ENCODE measurements at places on chromosomes 5 and 9. TPM values are rescaled to one million over a fixed set of nuclear protein-coding genes. Genes with fewer than 3 reads are reported as not detected.
A peak's percentile ranks its signal among the peaks of the same experiment; 100 is the strongest.

DNA sequence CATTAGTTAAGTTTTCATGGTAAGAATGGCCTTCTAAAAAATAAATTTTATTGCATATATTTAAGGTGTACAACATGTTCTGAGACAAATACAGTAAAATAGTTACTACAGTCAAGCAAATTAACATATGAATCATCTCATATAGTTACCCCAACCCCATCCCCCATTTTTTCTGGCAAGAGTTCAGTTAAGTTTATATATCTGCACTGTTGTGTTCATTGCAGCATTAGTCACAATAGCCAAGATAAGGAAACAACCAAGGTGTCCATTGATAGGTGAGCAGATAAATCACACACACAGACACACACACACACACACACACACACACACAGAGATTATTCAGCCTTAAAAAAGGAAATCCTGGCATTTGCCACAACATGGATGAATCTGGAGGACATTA, 37.2 kb upstream of the OTULIN start:
- DNase-seq, result peak; percentile 16

GRCh38 chr5:122478741-122479442, 166.9 kb downstream of the SNCAIP start:
- peak; percentile 84 for DNase-seq

DNA sequence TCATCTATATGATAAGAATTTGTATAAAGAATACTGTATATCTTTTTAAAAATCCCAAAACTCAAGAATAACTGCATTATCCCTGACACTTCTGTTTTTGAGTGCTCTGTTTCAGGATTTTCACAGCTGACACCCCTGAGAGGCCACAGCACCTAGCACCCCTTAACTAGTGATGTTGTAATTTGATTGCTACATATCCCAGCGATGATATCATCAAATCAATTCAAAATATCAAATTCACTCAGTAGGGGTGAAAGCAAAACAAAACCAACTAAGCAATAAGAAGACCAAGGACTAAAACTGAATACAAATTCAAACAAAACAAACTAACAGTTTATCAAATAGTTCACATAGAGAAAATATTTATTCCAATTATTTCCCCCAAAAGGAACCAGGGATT, 184.3 kb downstream of the MCTP1 start:
- peak; percentile 6 for DNase-seq

- DNase-seq, result no peak
These were observed 191.0 kb downstream of the TARS1 start for GRCh38 chr5:33631786-33632185.

- DNase-seq, result no peak
These were observed 33.8 kb upstream of the FYB1 start for GRCh38 chr5:39253196-39253595.

- no peak for DNase-seq
These were observed 7.9 kb downstream of the NACC2 start for GRCh38 chr9:136086951-136087740.

DNA sequence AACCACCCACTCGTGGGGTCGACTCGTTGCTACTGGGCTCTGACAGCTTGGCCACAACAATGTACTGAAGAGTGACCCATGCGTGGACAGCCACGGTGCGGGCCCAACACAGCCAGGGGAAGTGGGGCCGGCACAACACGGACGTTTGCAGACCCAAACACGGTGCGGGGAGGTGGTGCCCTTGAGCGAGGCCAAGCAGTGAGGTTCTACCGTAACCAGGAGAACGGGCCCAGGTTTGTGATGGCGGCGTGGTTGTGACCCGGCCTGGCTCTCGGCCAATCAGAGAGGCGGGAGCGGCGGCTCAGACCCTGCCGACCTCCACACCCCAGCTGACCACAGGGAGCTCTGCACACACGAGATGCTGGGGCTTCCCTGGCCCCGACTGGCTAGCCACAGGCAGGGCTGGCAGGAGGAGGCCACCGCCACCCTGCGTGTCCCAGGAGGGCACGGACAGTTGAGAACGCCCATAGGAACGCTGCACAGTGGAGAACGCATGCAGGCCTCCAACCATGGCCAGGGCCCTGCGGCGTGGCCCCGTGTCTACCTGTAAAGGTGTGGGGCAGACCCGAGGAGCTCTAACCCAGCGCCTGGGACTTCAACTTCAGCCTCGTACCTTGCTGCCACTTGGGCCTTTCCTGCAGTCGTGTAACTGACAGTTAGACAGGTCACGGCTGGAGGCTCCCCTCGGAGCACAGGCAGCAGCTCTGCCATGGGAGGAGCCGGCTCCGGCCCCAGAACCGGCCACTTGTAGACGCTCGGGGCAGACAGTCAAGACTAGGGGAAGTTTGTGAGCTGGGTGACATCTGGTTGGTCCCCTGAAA, 13.7 kb downstream of the BRD3 start:
- DNase-seq, result no peak

DNA sequence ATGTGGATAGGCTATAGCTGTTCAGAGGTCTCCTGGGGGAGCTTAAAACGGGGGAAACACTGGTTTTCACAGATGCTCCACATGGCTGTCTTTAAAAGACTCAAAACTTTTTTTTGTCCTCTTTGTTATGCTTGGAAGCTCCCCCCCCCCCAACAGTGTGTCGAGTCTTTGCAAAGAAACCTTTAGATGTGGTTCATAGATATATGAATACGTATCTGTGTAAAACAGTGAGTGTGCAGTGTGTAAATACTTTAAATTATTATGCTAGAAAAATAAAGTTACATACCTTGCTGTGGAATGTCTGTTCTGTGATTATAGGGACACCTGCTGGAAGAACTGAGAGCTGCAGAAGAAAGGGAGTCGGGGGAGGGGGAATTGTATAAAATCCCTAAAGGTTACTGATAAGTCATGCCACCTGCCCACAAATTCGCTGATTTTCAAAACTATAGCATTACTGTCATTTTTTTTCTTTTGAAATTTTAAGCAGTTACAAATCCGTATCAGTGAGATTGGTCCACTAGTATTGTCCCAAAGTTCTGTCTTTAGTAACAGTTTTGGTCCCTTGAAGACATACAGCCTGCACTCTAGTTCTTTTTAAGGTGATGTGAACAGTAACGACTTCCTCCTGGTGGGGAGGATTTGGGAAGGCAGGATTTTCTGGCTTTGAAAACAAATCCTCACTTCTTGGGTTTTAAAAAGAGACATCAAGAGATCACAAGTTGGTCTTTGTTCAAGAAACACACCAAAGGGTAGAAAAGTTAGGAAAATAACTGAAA, 22.9 kb downstream of the RGMB start:
- no peak for DNase-seq

DNA sequence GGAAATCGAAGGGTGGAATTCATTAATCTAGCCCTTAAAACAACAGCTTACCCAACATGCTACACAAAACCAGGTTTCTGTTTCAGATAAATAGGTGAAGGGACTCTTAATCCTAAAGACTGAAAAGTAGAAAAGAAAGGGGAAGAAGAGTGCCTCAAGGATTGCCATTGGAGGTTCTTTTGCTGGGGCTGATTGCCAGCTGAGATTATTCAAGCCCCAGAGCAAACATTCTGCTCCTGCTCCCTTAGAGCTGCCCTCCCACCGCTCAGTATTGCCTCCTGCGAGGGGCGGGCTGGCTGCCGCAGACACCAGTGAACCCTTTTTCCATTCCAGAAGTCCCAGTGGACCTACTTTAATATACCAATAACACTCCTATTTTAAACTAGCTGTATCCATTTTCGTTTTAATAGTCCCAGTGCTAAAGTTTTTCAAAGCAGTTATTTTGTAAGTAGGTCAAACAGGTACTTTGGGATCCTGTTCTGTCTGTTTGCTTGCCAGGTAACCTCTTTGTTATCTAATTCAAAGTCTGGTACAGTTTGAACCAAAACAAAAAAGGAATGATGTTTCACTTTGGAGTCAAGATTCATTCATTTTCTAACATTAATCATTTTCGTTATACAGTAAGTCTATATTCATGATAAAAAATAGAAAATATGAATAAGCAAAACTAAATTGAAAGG, 38.6 kb downstream of the HMGCS1 start:
- DNase-seq, result no peak

GRCh38 chr5:38660194-38660668, 103.8 kb upstream of the LIFR start:
- no peak for DNase-seq

DNA sequence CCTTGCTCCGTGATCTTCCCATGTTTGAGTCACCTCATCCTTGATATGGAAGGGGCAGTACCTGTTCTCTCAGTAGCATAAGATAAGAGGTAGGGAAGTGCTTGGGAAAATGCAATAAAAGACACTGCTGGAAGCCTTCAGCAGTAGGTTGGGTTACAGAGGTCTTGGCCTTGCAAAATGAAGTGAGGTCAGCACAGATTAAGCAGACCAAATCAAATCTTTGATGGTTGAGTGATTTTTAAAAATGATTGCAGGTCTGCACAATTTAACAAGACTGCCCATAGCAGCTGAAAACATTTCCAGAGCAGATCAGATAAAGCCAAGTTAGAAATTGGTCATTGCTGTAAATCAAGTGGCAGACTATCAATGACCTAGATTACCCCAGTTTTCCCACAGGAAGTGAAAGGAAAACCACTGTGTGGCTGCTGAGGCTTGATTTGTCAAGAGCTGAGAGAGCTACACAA, 32.9 kb downstream of the PALM2AKAP2 start:
- DNase-seq, result no peak

GRCh38 chr9:129001504-129002325, 26.4 kb downstream of the SH3GLB2 start:
- no peak for DNase-seq

- no peak for DNase-seq
These were observed 84.6 kb downstream of the SLC44A1 start for GRCh38 chr9:105328872-105329718.

DNA sequence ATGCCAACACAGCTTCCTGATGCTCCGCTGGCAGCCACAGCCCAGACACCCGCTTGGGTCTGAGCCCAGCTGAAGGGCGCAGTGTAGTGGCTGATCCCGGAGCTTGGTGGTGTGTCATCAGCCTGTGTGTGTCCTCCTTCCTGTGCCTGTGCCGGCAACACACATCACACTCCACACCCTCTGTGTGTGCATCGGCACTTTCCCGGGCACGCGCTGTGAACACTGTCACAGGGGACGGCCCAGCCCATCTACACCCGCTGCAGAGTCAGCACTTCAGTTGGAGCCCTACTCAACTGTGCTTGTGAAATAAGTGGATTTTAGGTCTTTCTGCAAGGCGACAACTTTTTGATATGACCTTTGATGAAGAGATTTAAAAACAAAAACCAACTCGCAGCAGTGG, 189.4 kb downstream of the IRX2 start:
- no peak for DNase-seq

GRCh38 chr9:18368206-18368605, 105.7 kb upstream of the ADAMTSL1 start:
- no peak for DNase-seq

DNA sequence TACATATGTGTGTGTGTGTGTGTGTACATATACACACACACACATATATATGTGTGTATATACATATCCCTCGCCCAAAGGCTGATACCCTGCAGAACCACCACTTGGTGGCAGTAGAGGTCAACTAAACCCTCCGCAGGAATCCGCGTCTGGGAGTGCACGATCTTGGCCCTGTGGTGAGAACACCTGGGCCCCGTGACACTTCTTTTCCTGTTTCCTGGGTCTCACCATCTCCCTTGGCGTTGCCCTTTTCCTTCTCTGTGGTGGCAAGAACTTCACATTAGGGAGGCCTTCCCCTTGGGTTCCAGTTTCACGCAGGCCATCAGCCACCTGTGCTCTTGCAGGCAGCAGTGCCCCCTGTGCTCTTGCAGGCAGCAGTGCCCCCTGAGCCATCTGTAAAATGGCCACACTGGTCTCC, 8.2 kb downstream of the IL9 start:
- peak; percentile 35 for DNase-seq

DNA sequence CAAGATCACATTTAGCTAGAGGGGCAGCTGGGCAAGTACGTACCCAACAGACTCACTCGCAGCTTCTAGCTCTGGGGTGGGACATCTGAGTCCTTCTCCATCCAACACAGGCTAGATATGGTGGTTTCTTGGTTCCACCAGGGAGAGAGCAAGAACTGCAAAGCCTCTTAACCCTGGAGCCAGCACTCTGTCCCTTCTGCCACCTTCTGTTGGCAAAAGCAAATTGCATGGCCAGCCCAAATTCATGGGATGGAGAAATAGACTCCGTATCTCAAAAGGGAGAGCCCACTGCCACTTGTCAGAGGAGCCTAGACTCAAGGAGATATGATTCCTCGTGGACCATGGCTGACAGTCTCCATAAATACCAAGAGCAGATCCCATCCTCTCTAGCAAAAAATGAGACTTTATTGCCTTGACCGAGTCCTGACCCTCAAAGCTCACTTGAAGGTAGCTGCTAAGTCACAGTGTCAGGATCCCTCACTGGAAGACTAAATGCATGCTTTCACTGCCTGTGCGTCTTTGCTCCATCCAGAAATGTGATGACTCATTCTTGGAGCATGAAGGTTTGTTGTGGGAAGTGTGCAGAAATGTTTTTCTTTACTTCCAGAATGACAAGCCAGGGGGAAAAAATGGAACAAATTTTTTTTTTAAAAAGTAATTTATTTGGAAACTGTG, 28.8 kb upstream of the ROR2 start:
- peak; percentile 71 for DNase-seq

DNA sequence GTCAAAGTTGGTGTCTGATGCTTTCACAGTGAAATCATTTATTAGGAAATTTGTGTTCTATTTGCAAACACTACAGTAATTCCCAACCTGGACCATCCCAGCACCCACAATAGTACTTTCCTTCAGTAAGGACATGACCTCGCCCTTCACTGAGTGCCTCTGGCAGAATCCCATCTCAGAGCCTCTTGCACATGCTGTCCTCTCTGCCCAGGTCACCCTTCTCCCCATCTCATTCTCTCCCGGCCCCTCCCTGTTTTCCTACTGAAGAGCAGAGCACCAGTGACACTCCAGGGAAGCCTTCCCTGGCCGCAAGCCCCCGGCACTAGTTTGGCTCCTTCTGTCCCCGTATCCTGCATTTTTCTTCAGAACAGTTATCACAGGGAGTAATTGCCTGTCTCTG, 220.4 kb downstream of the MAPKAP1 start:
- DNase-seq, result no peak

- DNase-seq, result no peak
These were observed 172.2 kb upstream of the ANKRD55 start for GRCh38 chr5:56405116-56405908.

DNA sequence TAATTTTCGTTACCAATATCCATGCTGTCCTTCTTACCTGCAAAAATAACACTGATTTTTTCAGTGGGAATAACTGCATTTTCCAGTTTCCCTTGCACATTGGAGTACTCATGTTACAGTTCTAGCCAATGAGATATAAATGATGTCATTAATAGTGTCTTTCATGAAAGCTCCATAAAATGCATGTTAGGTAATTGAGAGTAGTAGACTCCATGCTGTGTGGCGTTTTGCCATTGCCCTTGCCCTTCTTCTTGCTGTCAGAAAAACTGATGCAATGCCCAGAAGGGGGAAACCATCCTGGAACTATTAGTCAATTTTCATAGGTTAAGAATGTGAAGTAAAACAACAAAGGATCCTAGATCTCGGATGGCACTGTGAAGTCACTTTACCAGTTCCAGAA, 1765.3 kb downstream of the EFNA5 start:
- DNase-seq, result no peak

- no peak for DNase-seq
These were observed 27.2 kb downstream of the DEPDC1B start for GRCh38 chr5:60672693-60673264.

ARRDC1 gene
- polyA plus RNA-seq, result 103 TPM

GEMIN5 gene
- 6.1 TPM for polyA plus RNA-seq

TAF11L5 gene
- polyA plus RNA-seq, result not detected

PCDHA8 gene
- not detected for polyA plus RNA-seq
